ENCODE measurements at places on chromosomes 5 and 9.
A peak's percentile ranks its signal among the peaks of the same experiment; 100 is the strongest.

DNA sequence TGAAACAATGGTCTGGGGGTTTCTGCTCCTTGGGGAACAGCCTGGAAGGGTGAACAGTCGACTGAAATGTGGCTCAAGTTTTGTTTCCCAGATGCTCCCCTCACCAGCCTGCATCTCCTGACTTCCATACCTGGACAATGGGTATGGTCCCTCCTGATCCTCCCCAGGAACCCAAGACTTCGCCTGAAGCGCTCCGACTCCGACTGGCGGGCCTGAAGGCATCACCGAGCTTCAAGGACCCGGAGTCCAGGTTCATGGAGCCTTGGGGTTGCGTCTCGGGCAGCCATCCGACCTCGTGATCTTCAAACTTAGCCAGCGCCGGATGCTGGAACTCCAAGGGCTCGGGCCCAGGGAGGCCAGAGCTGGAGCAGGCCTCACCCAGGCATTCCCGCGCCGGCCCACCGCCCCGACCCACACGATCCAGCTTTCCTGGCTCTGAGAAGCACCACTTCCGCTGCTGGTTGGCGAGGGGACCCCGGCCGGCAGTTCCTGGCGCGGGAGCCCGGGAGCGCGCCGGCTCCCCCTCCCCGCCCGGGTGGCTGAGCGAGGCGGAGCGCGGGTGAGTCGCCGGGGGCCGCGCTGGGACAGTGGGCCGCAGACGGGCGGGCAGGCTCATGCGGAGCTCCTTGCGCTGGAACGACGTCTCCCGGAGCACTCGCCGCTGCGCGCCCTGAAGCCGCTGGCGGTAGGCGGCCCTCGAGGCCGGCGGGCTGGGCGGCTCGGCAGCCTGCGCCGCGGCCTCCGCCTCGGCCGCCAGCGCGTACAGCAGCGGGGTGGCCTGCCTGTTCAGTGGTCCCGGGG is 5.2 kb downstream of the SHROOM1 start:
- DNase-seq: no peak
- H3K27me3 ChIP-seq: no peaks in the 10 kb centered on the region
- no peaks in the 10 kb centered on the region for H3K36me3 ChIP-seq

DNA sequence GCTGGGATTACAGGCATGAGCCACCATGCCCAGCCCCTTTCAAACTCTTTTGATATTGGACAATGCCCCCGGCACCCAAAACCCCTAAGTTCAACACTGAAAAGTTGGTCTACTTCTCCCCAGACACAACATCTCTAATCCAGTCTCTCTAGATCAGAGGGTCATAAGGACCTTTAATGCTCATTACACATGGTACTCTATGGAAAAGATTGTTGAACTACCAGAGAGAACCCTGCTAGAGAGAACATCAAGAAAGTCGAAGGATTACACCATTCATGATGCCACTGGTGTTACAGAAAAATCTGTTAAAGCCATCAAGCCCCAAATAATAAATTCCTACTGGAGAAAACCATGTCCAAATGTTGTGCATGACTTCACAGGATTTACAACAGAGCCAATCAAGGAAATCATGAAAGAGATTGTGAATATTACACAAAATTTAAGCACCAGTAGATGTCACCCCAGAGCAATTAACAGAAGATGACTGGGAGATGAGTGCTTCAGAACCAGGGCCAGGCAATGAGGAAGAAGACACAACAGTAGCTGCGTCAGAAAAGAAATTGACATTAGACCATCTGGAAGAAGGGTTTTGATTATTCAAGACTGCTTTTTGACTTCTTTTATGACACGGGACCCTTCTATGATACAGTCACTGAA is 28.3 kb upstream of the NIPAL4 start:
- no peaks in the 10 kb centered on the region for H3K36me3 ChIP-seq
- H3K27me3 ChIP-seq: no peaks in the 10 kb centered on the region
- H3K4me3 ChIP-seq: no peak overlapping the region

DNA sequence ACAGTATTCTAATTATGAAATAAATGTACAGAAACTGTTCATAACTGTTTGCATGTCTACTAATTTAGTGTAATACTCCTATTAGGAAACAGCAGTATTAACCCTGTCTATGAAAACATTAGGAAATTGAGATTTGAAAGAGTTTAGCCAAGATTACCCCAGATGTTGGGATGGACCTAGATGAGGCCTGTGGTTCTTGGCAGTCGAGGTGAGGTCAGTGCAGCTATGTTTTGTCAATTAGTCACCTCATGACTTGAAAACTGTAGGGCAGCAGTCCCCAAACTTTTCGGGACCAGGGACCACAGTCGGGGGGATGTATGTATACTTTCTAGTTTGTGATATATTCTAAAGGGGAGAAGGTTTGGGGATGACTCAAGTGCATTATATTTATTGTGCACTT is 4.7 kb downstream of the LNPEP start:
- no peaks in the 10 kb centered on the region for H3K27me3 ChIP-seq
- no peaks in the 10 kb centered on the region for H3K36me3 ChIP-seq
- no peak overlapping the region for H3K4me3 ChIP-seq

DNA sequence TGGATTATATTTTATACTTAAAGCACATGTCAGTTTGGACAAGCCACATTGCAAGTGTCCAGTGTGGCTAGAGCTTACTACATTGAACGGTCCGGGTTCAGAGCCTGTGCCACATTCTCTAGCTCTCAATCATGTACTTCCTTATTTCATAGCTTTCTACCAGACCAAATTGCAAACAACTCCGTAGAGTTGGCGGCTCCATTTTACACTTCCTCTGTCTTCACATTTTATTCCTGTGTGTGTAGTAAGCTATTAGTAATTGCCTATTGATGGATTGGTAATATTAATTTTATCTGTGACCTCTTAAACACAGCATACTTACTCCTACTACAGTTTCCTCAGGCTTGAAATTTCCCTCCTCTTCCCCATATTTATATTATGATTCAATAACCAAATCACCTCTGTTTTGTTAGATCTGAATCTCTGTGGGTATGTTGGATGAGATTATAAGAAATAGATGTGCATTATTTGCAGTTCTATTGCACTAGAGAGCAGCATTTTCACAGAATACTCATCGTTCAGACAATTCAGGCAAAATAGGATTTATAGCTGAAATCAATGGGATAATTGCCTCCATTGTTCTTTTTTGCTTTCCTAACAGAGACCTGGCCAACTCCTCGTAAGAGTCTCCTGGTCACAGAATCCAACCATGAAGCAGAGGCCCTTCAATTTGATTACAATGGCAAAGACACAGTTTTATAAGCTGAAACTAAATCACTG is 29.0 kb upstream of the C9orf72 start:
- H3K4me3 ChIP-seq: no peak overlapping the region
- H3K27ac ChIP-seq: no peak overlapping the region
- no peaks in the 10 kb centered on the region for H3K36me3 ChIP-seq
- DNase-seq: no peak
- no peaks in the 10 kb centered on the region for H3K27me3 ChIP-seq
- no peaks in the 10 kb centered on the region for H3K4me1 ChIP-seq

- H3K36me3 ChIP-seq: no peaks in the 10 kb centered on the region
- H3K4me1 ChIP-seq: peaks cover 4% of the 10 kb centered on the region
- no peak overlapping the region for H3K4me3 ChIP-seq
These were observed 99.7 kb downstream of the THBS4 start for GRCh38 chr5:80134876-80135275.

GRCh38 chr5:1412163-1412562 is 33.1 kb downstream of the SLC6A3 start:
- H3K27ac ChIP-seq: no peak overlapping the region
- H3K4me3 ChIP-seq: no peak overlapping the region
- H3K36me3 ChIP-seq: no peaks in the 10 kb centered on the region
- no peak for DNase-seq
- H3K27me3 ChIP-seq: no peaks in the 10 kb centered on the region

- no peaks in the 10 kb centered on the region for H3K27me3 ChIP-seq
- H3K4me1 ChIP-seq: no peaks in the 10 kb centered on the region
- no peaks in the 10 kb centered on the region for H3K36me3 ChIP-seq
- DNase-seq: no peak
These were observed 458.2 kb downstream of the TMEM232 start for GRCh38 chr5:110268283-110268682.

DNA sequence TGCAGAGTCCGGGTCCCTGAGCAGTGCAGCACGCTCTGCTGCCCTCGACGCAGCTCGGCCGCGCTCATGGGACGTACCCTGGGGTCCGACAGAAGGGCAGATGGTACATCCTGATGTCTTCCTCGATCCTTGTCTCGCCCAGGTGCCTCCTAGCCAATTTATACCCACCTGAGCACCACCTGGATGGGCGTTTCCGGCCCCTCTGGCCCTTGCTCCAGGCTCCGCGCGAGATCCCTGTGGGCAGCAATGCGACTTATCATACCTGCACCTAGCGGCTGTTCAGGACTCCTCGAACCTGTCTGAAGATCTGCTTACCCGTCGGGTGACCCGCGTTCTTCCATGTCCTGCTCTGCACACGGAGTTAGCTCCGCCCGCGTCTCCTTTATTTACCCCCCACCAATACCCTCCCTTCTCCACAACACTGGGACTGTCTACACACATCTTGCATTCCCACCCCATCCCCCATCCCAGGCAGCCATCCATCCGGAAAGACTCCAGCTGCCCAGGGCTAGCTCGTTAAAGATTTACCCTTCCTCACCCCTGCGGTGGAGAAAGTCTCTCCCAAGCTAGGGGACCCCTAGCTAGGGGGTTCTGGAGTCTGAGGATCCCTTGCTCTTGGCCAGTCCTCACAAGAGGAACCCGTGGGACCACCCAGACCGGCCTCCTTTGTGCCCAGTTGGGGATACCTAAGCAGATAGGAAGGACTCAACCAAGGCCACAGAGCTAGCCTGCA is at the start of gene KIF12:
KIF12 (minus strand) TSS at position 357 of the 733 bp plus-strand sequence; CDS start at position 341, 16 bp downstream.
- no peaks in the 10 kb centered on the region for H3K36me3 ChIP-seq
- no peaks in the 10 kb centered on the region for H3K27me3 ChIP-seq
- no peak within 1 kb of the TSS for H3K27ac ChIP-seq
- DNase-seq: no peak
- H3K4me3 ChIP-seq: peak within 1 kb of the TSS; percentile 51
- peaks cover 22% of the 10 kb centered on the region for H3K4me1 ChIP-seq

GRCh38 chr9:121699571-121700164 is 48.2 kb downstream of the DAB2IP start:
- H3K36me3 ChIP-seq: no peaks in the 10 kb centered on the region
- no peaks in the 10 kb centered on the region for H3K27me3 ChIP-seq
- H3K4me1 ChIP-seq: peaks cover 57% of the 10 kb centered on the region
- no peak for DNase-seq
- peak overlapping the region; percentile 79 for H3K27ac ChIP-seq

DNA sequence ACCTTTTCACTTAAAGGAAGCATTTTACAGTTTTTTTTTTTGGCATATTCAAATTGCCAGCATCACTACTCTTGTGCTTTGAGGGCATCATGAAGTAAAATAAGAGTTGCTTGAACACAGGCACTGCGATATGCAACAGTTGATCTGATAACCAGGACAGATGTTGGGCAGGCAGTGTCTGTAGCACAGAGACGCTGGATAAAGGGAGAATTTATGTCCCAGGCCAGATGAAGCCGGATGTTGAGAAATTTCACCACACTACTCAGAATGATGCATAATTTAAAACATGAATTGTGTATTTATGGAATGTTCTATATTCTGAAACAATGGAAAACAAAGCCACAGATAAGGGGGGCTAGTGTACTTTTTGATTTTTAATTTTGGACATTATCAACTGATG is 71.4 kb downstream of the SLC12A2 start:
- no peaks in the 10 kb centered on the region for H3K27me3 ChIP-seq
- H3K4me3 ChIP-seq: no peak overlapping the region
- DNase-seq: no peak
- H3K27ac ChIP-seq: no peak overlapping the region
- no peaks in the 10 kb centered on the region for H3K36me3 ChIP-seq

GRCh38 chr5:71529682-71530081 is 57.5 kb upstream of the MCCC2 start:
- no peak overlapping the region for H3K27ac ChIP-seq
- no peaks in the 10 kb centered on the region for H3K4me1 ChIP-seq
- DNase-seq: no peak
- H3K36me3 ChIP-seq: no peaks in the 10 kb centered on the region
- H3K27me3 ChIP-seq: no peaks in the 10 kb centered on the region
- H3K4me3 ChIP-seq: no peak overlapping the region

DNA sequence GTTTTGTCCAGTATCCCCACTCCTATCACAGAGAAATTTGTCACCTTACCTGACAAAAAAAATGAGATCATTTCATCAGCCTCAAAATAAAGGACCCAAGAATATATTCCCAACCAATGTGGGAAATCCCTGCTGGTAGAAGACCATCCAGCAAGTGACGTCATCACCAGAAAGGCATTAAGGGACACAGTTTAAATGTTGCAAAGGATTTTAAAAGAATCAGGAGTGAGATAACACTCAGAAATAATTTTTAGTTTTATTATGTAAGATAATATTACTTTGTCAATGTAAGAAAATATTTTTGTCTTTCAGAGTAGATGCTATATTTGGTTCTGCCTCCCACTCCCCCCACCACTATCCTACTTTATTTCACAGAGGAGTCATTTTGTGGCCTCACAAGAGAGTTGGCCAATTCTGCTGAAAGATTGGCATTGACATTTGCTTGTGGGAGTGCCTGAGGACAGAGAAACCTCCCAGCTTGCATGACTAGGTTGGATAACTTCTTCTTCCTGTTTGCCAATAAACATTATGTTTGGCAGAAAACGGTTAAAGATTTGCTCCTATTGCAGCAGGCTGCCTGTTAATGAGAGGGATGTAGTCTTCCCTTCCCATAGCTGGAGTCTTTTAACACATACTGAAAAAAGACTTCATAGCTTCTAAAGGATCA is 288.6 kb upstream of the DAB2 start:
- H3K27ac ChIP-seq: no peak overlapping the region
- no peak overlapping the region for H3K4me3 ChIP-seq
- peaks cover 7% of the 10 kb centered on the region for H3K4me1 ChIP-seq
- no peak for DNase-seq
- H3K36me3 ChIP-seq: no peaks in the 10 kb centered on the region

- H3K4me1 ChIP-seq: no peaks in the 10 kb centered on the region
- no peak for DNase-seq
- H3K36me3 ChIP-seq: no peaks in the 10 kb centered on the region
- no peak overlapping the region for H3K27ac ChIP-seq
- no peak overlapping the region for H3K4me3 ChIP-seq
These were observed 24.4 kb upstream of the RASA1 start for GRCh38 chr5:87243161-87243844.

DNA sequence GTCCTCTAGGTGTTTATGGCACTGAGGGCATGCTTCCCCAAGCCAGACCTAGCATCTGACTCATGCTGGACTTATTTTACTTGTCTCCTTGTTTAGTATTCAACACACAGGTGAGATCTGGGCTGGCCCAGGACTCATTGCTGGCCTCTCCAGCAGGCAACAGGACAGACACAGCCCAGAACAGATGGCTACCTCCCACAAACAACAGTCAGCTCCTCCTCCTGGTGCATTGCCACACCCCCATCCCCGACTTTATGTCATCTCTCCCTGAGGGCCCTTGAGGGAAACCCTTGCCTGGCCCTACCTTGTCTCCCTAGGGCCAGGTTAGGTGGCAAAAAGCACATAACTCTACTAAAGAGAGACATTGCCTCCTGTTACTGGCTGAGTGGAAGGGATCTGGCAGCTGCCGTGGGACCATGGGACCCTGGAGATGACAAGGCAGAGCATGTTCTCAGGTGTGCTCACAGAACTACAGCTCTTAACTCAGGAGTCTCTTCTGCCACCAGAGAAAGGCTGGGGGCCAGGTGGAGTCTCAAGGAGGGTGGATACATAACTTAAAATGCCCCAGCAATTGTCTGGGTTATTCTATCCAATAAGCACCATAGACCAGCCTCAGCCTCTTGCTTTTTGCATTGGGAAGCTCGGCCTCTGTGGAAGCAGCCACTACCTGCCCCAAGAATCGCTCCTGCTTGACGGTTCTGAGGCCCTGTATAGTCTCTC is 2.3 kb downstream of the ACSL6 start:
- peaks cover 15% of the 10 kb centered on the region for H3K4me1 ChIP-seq
- H3K36me3 ChIP-seq: no peaks in the 10 kb centered on the region
- no peak overlapping the region for H3K27ac ChIP-seq
- no peak overlapping the region for H3K4me3 ChIP-seq
- peaks cover 7% of the 10 kb centered on the region for H3K27me3 ChIP-seq

Data from vagina (tissue), 2 donors.